Stimulated activated CD4-positive, alpha-beta T cell treated with anti-CD3 and anti-CD28 coated beads, TNF-alpha, amount 100 ng/mL, for 1 hour (primary cell): ENCODE measurements at places on chromosomes 3 and 15.
A peak's percentile ranks its signal among the peaks of the same experiment; 100 is the strongest.

- DNase-seq = no peak
Measured at GRCh38 chr3:120795959-120796358, 53.4 kb downstream of the GTF2E1 start.

- DNase-seq = no peak
Measured at GRCh38 chr3:195813916-195814640, 2.3 kb upstream of the MUC4 start.

- DNase-seq = no peak
Measured at GRCh38 chr3:98325055-98325454, 28.6 kb upstream of the OR5K4 start.

GRCh38 chr3:122961146-122961545 lies 66.4 kb downstream of the SEMA5B start:
- no peak for DNase-seq

GRCh38 chr3:75265897-75266296 lies 398.2 kb upstream of the FRG2C start:
- no peak for DNase-seq

- DNase-seq = no peak
Measured at GRCh38 chr15:66043264-66043663, 174.0 kb downstream of the RAB11A start.

- DNase-seq = no peak
Measured at GRCh38 chr3:53140847-53141845, 10.9 kb upstream of the RFT1 start.

DNA sequence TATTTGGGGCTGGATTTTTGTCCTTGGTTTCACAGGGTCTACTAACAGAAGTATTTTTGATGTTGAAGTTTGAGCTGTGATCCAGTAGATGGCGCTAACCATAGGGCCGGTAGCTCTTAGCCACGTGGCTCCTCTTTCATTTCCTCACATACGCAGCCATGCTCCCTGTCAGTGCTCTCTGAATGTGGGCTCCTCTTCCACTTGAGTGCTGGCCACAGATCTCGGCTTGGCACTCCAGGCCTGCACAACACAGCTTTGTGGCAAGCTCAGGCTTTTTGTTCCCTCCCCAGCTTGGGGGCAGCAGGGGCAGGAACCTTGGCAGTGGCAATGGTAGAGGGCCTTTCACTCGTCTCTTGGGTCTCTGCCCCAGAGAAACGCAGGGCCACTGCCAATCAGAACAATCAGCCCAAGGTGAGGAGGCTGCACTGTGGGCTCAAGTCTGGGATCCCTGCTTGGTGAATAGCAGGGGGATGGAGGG lies 18.6 kb upstream of the DNAAF4 start:
- DNase-seq = no peak

- DNase-seq = no peak
Measured at GRCh38 chr3:194995922-194996321, 275.0 kb downstream of the XXYLT1 start.

DNA sequence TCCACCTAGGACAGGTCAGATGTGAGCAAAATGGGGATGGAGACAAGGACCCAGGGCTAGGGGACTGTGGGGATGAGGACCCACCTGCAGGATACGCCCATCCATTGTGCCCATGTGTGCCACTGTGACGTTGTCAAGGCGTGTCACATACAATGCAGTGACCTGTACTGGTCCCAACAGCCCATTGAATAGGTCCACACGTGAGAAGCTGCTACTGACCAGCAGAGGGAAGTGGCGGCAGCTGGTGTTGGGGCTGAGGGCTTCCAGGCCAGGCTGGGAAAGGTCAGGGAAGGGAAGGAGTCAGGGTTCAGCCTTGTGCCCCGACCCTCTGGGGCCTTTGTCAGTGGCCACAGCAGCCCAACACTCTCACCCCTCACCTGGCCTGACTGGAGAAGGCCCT lies 4.7 kb downstream of the MST1R start:
- no peak for DNase-seq

DNA sequence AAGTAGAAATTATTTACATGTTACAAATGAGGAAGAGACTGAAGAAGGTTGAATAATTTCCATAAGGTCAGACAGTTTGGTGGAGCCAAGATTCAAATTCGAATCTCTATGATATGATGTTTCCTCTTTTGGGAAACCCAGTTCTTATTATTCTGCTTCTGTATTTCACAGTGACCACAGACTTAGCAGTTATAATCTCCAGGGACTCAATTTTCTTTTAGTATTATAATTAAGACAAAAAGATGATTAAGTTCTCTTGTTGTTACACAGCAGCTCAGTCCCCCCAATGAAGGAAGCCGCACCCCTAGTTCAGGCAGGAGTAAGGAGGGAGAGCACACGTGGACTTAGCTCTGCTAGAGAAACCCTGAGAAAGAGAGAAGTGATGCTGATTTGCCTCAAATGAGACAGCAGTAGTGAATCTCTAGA lies 130.6 kb downstream of the CCNL1 start:
- DNase-seq = no peak

DNA sequence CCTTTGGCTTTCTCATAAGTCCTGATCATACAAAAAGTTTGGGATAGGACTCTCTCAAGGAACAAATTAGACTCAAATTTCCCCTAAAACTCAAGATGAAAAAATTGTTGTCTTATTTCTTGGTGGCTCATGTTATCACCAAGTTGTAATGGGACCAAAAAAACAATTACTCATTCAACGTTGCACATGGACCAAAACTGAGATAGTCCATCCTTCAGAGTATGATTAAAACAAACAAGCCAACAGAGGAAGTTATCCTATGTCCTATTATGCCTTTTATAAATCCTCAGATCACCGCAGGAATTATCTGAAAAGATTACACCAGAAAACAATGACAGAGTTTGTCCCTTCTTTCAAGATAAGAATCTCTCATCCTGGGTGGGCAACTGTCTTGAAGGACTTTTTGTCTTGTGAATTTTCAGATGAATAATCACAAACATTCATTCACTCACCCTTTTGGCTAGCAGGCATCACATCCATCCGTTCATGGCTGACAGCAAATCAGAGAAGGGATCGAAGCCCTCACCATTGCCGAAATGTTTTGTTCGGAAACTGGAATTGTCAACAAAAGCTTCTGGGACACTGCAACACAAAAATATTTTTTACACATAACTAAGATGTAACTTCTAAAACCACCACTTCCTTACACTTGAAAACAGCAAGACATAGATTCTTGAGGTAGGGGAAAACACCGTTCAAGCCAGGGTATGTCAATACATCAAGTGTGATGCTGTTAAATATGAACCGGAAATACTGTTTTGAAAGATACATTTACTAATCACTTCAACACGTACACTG lies 90.4 kb downstream of the FOXP1 start:
- no peak for DNase-seq

DNA sequence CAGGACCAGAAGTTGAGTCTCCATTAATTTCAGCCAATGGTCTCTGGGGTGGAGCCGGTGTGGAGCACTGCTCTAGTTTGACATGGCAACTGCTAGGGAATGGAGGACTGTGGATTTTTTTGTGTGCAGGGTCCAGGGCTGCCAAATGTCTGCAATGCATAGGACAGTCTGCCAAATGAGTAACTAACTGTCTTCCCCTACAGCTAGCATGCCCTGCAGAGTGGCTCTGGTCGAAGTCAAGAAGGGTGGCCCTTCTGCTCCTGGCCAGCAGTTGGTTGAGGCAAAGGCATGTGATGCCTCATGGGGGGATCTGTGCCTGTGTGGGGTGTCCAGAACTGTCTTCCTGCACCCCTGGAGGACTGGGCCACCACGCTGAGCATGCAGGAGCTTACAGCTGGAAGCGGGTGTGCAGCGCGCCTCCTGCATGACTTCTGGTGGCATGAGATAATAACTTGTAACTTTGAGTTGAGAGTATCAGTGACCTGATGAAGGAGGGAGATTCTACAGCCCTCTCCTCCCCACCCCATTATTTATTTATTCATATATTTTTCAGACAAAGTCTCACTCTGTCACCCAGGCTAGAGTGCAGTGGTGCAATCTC lies 4.6 kb downstream of the TPRA1 start:
- no peak for DNase-seq

DNA sequence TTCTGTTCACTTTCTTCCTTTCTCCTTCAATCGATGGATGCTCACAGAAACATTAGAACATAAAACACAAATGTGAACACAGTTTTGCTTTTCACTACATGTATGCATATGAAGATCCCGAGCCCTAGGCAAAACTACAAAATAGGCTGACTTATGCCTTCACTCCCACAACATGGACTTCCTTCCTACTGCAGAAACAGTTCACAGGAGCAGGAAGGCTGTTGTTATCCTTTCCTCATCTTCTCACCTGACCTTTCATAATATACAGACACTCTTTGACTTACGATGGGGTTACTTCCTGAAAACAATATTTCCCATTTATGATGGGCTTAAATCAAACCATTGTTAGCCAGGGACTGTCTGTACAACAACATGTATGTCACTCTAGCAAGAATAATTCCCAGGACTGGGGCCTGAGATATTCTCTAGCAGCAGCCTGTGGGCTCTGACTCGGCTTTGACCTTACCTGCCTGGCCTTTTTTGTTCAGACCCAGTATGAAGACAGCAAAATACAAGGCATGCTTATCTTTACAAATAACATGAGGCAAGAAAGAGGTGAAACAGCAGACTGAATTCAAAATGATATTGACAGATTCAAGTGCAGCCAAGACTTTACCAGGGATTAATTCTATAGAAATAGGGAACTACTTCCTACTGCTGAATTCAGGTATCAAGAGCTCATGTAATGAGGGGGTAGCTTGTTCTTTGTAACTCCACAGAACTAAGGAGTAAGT lies 51.8 kb upstream of the PLXND1 start:
- DNase-seq = no peak

- peak; percentile 44 for DNase-seq
Measured at GRCh38 chr3:42772670-42773408, at the start of gene CCDC13. Gene CCDC13, minus strand, starts transcription at chr3:42773253. Its CDS starts 14,908 bp downstream, at chr3:42758345.

DNA sequence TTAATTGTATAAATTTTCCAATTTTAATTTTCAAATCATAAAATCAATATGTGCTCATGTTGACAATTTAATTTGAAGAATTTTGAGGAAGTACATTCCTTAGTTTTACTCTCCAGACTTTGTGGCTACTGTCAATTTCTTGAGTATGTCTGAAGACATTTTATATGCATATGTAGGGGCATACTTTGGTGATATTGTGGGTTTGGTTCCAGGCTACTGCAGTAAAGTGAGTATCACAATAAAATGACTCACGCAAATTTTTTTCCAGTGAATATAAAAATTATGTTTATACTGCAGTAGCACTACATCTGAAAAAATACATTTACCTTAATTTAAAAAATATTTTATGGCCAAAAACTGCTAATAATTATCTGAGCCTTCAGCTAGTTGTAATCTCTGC lies 123.2 kb upstream of the PLCL2 start:
- no peak for DNase-seq

DNA sequence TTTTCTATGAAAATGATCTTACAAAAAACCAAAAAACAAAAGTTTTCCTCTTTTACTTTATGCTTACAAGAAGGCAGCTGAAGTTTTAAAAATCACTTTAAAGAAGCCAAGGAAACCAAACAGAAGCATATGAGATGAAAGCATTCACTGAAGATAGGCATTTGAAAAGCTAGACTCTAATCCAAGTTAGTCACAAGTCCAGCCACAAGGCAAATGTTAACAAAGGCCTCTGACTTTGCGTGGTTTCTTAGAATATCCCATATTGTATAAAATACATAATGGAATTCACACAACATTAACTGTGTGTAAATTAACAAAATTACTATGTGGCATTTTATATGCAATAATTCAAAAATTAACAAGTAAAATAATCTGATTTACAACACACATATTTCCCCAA lies 17.7 kb downstream of the MRPL3 start:
- no peak for DNase-seq

DNA sequence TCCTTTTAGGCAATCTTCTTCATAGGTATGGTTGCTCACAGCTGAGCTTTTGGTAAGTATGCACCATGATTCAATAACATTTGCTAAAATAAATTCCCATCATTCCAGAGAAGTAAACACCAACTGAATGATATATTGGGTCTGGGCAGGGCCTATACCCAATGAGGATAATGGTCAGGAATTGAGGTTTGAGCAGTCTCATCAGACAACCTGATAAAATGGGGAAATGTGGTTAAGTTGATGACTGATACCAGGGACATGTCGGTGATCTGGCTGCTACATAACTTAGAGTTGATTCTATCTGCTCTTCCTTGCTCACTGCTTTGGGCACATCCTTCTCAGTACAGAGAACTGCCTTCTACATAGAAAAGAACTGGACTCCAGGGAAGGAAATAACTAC lies 92.9 kb downstream of the GPR156 start:
- no peak for DNase-seq

DNA sequence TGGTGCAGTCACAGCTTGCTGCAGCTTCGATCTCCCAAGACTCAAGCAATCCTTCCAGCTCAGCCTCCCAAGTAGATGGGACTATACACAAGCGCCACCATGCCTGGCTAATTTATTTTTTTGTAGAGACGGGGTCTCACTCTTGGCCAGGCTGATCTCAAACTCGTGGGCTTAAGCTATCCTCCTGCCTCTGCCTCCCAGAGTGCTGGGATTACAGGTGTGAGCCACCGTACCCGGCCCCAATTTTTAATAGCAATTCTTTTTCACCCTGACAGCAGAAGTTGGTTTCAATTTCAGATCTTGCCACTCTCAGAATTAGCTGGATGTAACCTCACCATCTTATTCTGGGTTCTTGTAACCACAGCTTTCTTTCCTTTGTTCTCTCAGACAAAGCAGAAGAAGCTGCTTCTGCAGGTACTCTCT lies 64.8 kb downstream of the TRIM71 start:
- no peak for DNase-seq

GRCh38 chr15:60520013-60520824 lies 41.3 kb upstream of the ICE2 start:
- DNase-seq = no peak

GRCh38 chr15:61146931-61147230 lies 82.2 kb downstream of the RORA start:
- no peak for DNase-seq

- DNase-seq = no peak
Measured at GRCh38 chr15:39699516-39700374, 82.9 kb downstream of the FSIP1 start.

GRCh38 chr15:89443581-89443980 lies 52.8 kb downstream of the RHCG start:
- DNase-seq = no peak

GRCh38 chr15:51054535-51054934 lies 40.2 kb downstream of the TNFAIP8L3 start:
- no peak for DNase-seq

- no peak for DNase-seq
Measured at GRCh38 chr3:58065700-58066167, 57.5 kb downstream of the FLNB start.
